Stimulated activated CD8-positive, alpha-beta memory T cell treated with anti-CD3 and anti-CD28 coated beads, Interleukin-4, amount 100 ng/mL, for 4 hours (primary cell): ENCODE measurements at places on chromosomes 4 and X.

- no peak for DNase-seq
These were observed 186.0 kb downstream of the MID1IP1 start for GRCh38 chrX:38987198-38987651.

DNA sequence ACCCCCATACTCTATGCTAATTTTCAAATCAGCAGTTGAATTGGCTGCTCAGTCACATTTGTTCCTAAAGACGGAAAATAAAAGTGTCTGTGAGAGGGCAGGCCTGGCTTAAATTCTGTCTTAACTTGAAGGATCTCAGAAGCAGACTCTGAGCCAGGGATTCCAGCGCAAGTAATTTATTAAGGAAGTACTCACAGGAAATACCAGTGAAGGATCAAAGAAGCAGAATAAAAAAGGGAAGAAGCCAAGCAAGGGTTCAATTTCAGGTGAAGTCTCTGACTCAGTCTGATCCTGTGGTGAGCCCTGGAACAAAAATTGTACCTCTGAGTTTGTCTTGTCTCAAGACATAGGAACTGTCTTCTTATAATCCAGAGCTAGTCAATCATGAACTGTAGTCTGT, 52.2 kb downstream of the IL1RAPL1 start:
- DNase-seq: no peak

DNA sequence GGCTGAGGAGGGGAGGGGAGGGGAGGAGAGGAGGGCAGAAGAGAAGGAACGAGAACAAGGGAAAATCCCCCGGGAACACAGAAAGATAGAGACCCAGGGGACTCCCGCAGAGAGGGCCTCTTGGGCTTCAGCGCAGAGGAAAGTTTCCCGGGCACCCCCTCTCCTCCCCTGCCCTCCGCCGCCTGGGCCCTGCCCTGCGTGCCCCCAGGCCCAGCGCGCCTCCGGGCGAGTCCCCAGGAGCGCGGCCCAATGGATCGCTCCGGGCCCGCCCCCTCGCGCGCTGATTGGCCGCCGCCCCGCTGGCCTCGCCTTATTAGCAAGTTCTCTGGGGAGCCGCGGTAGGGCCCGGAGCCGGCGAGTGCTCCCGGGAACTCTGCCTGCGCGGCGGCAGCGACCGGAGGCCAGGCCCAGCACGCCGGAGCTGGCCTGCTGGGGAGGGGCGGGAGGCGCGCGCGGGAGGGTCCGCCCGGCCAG, at the start of gene MSX1:
MSX1 (plus strand) TSS at position 341 of the 474 bp plus-strand sequence. CDS start 235 bp downstream, outside the sequence.
- no peak for DNase-seq

DNA sequence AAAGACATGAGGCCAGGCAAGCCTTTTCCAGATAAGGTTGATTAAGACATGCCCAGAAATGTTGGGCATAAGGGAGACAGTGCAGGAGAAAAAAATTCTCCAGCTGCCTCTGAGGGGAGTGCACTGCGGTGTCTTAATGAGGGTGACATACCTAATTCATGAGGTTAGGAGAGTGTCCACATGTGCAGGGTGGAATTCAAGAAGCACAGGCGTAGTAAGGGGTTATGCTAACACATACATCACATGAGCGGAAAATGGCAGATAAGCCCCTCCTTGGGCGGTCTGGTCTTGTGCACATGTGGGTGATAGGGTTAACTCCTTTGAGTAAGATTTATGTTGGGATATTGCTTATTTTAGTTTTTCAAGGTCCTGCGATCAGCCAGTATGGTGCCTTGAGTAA, 122.4 kb downstream of the PHKA2 start:
- no peak for DNase-seq

- DNase-seq: no peak
These were observed 41.6 kb downstream of the USP46 start for GRCh38 chr4:52617336-52618020.

GRCh38 chr4:25857851-25858400, 4.9 kb downstream of the SEL1L3 start:
- DNase-seq: no peak

DNA sequence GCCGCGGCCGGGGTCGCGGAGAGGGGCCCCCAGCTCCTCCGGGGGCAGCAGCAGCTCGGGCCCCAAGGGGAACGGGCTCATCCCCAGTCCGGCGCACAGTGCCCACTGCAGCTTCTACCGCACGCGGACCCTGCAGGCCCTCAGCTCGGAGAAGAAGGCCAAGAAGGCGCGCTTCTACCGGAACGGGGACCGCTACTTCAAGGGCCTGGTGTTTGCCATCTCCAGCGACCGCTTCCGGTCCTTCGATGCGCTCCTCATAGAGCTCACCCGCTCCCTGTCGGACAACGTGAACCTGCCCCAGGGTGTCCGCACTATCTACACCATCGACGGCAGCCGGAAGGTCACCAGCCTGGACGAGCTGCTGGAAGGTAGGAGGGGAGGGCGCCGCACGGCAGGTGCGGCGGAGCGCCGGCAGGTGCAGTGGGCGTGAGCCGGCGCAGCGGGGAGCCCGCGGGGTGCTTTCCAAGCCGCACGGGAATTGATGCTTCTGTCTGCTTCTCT, 886 bp downstream of the DCLK2 start:
- DNase-seq: no peak

- no peak for DNase-seq
These were observed 870.2 kb downstream of the ADGRL3 start for GRCh38 chr4:62070291-62070852.

- no peak for DNase-seq
These were observed 42.2 kb upstream of the HSD17B10 start for GRCh38 chrX:53476371-53476770.

- DNase-seq: no peak
These were observed 224.3 kb upstream of the CTSO start for GRCh38 chr4:156177941-156178340.

DNA sequence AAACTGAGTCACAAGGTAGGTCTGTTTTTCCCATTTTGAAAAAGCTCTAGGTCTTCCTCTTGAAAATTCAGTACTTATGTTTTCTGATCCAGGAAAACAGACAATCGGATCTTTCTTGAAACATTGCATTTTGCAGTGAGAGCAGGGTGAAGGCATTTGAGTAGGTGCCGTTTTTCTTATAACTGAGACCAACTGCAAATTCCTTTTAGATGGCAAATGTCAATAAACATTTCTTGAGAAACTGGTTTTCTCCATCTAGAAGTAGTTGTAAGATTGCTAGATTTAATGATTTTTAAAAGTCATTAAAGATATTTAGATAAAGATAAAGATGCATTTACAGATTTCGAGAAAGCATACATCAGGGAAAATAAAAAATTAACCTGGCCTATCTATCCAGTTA, 92.4 kb downstream of the PHOX2B start:
- DNase-seq: no peak

GRCh38 chrX:68139791-68140190, 293.5 kb downstream of the OPHN1 start:
- no peak for DNase-seq

GRCh38 chrX:154040307-154040756, 20.6 kb upstream of the IRAK1 start:
- no peak for DNase-seq

- no peak for DNase-seq
These were observed 357.9 kb downstream of the PPP3CA start for GRCh38 chr4:100989401-100989800.

DNA sequence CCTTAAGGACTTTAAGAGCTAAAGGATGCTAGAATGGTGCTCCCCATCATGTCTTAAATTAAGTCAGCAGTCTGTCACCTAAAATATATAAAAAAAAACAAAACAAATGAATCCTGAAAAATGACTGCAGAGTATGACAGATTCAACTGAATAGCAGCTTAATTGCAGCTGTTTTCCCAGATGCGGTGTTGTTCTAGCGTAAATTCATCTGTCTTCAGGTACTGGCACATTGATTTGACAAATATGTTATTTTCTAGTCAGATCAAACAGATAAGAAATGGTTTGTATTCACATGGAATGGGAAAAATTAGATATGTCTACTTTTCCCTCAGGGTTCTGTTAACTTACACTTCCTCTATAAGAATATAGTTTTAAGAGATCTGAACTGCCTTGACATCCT, 211.7 kb downstream of the NAF1 start:
- DNase-seq: no peak
